ENCODE measurements at places on chromosomes 7 and 10.

DNA sequence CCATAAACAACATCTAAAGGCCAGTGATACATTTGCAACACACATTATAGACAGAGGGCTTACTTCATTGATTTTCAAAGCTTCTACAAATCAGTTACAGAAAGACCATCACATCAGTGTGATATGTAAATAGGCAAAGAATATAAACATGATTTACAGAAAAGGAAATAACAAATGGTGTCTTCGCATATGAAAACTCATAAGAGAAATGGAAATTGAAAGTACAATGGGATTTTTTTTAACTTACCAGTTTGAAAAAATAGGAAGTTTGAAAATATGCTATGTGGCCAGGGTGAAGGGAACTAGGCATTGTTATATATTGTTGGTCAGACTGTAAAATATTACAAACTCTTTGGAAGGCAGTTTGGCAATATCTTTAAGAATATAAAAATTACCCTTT, 27.3 kb downstream of the SEC23IP start:
- DNase-seq: no peak

DNA sequence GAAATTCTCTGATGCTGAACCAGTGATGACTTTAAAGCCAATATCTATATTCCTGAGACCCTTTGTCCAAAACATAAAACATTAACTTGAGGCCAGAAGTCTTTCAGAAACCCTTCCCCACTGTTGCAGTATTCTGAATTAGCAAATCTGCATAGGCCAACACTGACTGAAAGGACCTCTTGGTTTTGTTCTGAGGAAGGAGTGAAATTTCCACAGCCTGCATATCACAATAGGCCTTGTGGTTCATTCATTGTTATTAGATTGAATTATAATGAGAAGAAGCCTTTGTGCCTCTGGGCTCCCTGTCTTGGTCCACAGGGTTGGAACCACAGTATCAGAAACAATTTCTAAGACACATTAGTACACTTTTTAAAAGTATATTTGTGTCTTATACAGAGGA, 90.3 kb downstream of the CCNY start:
- DNase-seq: no peak

DNA sequence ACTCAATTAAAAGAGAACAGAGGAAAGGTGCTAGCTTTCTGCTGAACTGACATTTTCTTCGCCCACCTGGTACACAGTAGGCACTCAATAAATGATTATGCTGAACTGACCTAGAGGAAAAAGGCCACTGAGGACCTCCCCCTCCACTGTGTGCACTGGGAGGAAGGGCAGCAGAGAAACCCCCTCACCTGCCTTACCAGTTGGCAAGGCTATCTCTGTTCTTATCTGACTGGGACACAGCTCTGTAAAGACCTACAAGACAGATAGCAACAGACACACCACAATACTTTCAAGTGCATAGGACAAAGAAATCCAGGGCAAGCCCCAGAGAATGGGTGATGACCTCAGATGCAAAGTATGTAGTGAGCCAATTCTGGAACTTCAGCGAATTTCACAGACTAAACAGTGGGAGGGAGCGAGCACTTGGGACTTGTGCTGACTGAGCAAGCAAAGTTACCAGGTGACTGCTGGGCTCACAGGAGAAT, 30.4 kb downstream of the PDLIM1 start:
- no peak for DNase-seq

DNA sequence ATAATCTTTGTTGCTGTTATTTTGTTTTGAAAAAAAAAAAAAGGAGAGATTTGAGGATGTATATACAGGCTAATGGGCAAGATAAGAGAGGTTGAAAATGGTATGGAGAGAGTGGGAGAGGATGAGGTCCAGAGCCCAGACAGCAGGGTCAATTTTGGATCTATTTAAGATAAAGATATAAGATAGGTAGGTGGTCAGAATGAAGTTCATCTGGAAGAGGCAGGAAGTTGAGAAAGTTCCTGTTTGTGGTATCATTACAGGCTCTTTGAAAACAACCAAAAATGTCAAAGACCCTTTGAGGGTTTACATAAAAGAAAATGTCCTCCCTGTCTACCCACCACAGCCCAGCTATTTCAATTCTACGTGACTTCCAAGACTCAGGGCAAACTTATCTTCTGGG, 7.5 kb downstream of the CEP41 start:
- DNase-seq: no peak

GRCh38 chr7:63041786-63042185, 956.9 kb upstream of the ZNF722 start:
- DNase-seq: no peak

GRCh38 chr7:116324582-116324981, 114.2 kb downstream of the TES start:
- DNase-seq: no peak

- no peak for DNase-seq
These were observed 100.4 kb downstream of the TAX1BP1 start for GRCh38 chr7:27840313-27840712.

DNA sequence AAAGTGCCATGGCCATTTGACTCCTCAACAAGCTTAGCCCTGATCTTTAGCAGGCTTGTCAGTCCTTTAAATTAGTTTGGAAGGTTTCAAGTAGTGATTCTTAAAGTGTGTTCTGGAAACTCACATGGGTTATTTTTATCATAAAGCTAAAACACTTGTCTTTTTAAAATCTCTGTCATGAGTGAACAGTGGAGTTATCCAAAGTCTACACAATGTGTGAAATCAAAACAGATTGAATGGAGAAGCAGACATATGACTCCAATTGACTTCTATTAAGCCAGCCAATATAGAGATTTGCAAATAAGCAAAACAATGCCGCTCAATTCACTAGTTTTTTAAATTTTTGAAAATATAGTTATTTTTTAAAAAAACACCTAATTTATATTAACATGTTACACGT, 53.3 kb upstream of the SORCS3 start:
- DNase-seq: no peak

GRCh38 chr7:55276572-55277295, 88.4 kb upstream of the LANCL2 start:
- DNase-seq: no peak

GRCh38 chr10:24952707-24953645, 570 bp upstream of the PRTFDC1 start:
- no peak for DNase-seq

- DNase-seq: no peak
These were observed 385.5 kb downstream of the SEMA3D start for GRCh38 chr7:84801396-84801795.

DNA sequence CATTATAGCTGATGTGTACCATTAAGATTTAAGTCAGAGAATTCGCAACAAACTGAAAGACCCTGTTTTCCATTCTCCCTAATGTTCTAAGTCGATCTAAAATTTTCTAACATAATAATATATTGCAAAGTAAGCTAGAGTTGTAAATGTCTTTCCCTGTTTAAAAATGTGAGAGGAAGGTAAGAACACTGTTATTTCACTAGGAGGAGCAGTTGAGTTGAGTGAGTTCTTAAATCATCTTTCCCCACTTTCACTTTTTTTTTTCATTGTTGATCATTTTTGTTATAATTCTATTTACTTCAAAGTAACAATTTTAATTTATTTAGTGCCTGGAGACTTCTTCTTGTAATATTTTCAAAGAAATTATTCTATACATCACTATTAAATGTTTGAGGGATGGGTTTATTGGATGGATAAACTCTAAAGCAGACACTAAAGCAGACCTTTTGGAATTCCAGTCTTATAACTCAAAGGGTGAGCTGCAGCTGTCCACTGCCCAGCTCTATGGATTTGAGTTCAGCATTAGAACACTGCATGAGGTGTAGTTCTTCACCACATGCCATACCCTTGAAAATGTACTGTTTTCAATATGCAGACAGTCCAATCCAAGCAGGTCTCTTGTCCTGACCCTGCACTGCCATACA, 181.3 kb upstream of the FZD1 start:
- DNase-seq: peak; percentile 31

DNA sequence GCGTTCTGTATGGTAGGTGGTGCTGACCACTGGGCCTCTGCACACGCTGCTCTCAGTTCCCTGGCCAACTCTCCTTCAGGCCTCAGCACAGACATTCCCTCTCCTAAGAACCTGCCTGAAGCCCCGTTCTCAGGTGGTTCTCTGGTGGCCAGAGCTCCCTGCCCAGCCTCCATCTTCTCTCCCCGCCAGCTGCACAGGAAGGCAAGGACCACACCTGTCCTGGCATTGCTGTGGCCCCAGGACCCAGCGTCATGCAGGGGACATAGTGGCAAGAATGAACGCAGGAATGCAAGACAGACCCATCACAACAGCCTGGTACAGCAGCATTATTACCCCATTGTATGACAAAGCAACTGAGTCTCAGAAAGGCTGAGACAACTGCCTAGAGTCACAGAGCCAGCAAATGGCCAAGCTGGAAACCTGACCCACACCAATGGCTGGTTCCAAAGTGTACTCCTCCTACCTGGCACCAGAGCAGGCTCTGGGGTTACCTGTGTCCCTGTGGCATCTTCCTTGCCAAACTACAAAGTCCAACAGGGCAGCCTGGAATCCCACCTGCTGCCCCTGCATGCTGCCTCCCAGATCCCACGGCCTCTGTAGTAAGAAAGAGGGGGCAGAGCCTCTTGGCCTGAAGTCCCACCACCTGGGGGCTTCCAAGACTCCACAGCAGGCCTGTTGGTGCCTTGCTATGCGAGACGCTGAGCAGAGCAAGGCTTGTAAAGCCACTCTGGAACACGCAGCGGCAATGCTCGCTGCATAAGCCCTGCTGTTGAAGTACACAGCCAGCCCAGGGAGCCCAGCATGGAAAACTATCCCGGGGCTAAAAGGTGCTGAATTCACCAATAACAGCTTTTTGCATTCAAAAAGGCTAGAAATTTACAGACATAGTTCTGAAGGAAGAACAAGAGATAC, 73.3 kb downstream of the CHST15 start:
- no peak for DNase-seq

DNA sequence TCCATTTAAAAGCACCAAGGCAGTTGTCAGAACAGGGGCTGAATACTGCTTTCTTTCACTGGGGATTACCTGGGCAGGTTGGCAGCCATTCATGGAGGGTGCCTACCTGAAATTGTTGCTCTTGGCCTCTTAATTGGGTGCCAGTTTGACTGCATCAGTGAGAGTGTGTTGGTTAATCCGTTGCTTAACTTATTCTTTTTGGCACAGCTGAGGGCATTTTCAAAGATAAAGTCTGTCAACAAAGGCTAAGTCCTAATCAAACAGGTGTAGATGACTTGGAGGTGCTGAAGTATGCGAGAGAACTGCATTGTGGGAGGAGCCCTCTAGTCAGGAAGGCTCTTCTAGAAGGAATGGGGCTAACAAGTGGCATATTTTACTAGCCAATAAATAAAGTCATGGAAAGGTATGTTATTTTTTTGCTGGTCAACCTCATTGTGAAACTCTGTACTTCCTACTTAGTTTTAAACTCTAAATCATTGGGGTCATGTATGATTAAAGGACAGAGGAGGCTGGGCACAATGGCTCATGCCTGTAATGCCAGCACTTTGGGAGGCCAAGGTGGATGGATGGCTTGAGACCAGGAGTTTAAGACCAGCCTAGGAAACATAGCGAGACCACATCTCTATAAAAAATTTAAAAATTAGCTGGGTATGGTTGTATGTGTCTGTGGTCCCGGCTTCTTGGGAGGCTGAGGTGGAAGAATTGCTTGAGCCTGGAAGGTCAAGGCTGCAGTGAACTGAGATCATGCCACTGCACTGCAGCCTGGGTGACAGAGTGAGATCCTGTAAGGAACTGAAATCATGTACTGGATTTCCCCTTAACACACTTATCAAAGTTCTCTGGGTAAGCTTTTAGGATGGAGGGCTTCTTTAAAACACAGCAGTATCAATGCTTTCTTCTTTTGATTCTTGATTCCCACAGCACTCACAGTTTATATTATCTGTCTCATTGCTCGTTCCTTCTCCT, 134.1 kb downstream of the LRMDA start:
- DNase-seq: no peak

DNA sequence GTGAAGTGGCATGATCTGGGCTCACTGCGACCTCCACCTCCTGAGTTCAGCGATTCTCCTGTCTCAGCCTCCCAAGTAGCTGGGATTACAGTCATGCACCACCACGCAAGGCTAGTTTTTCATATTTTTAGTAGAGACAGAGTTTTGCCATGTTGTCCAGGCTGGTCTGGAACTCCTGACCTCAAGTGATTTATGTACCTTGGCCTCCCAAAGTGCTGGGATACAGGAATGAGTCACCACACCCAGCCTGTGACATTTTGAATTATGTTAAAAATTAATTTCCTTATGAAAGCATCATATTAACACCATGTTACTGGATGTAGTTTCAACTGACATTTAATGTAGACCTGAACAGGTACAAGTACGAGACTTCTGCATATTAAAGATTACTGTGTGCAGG, 24.3 kb downstream of the ABCB4 start:
- no peak for DNase-seq

GRCh38 chr7:27031289-27032172, 64.3 kb downstream of the HOXA1 start:
- DNase-seq: peak; percentile 68

GRCh38 chr10:129949891-129950291, 14.2 kb downstream of the EBF3 start:
- DNase-seq: no peak

DNA sequence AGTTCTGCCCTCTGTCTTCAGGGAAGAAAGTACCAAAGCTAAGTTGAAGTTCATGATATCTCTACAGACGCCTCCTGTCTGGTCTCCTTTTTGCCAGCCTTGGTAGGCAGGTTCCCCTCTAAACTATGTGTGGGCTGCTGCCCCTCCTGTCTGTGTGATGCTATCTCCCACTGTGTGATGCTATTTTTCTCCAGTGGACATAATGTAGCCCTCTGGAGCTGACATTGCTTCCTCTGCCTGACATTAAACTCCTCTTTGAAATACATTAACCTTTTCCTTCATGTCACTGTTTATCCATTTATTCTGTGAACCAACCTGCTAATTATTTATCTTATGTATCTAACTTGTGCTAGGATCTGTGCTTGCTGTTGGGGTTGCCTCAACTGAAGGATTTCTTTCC, at the start of gene PRSS58:
Gene PRSS58, minus strand, starts transcription at position 101 of the 400 bp plus-strand sequence. CDS start 351 bp downstream, outside the sequence.
- DNase-seq: no peak

GRCh38 chr7:133910761-133911160, 216.4 kb upstream of the LRGUK start:
- DNase-seq: no peak

DNA sequence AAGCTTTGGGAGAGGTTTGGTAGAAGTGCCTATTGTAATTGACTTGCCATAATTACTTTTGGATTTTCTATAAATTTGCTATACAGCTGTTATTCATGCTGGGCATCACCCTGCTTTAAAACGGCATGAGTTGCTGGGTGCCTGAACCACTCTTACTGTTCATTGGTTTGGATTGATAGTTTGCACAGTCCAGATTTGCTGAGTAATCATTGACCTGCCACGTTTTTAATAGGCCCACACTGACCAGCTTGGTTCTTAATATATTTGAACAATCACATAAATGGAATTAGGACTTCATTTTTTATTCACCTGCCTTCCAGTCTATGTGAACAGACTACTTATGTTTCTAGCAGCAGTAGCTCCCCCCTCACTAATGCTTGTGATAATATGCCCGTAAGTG, 630.8 kb downstream of the SDK1 start:
- no peak for DNase-seq

GRCh38 chr10:111203615-111204014, 126.8 kb downstream of the ADRA2A start:
- no peak for DNase-seq

GRCh38 chr7:33039257-33039902, 23.2 kb downstream of the NT5C3A start:
- no peak for DNase-seq

Data from stromal cell of bone marrow (primary cell).